ENCODE measurements at places on chromosomes 11 and 22. TPM values are rescaled to one million over a fixed set of nuclear protein-coding genes. Genes with fewer than 3 reads are reported as not detected.

- peaks cover 30% of the 10 kb centered on the region for H3K4me1 ChIP-seq
- no peak overlapping the region for H3K4me3 ChIP-seq
- H3K27ac ChIP-seq, result no peak overlapping the region
- no peaks in the 10 kb centered on the region for H3K36me3 ChIP-seq
- H3K27me3 ChIP-seq, result peaks cover 13% of the 10 kb centered on the region
Measured at GRCh38 chr11:120558744-120559431, 47.3 kb downstream of the GRIK4 start.

- no peak overlapping the region for H3K27ac ChIP-seq
- H3K27me3 ChIP-seq, result no peaks in the 10 kb centered on the region
- H3K4me1 ChIP-seq, result no peaks in the 10 kb centered on the region
- DNase-seq, result no peak
Measured at GRCh38 chr11:130672911-130673310, 224.5 kb downstream of the ADAMTS15 start.

- H3K4me3 ChIP-seq, result no peak overlapping the region
- DNase-seq, result no peak
- H3K36me3 ChIP-seq, result no peaks in the 10 kb centered on the region
- peaks cover 4% of the 10 kb centered on the region for H3K27me3 ChIP-seq
- no peak overlapping the region for H3K27ac ChIP-seq
Measured at GRCh38 chr22:44765571-44766285, 13.4 kb downstream of the ARHGAP8 start.

GRCh38 chr11:66454247-66454646 lies 12.5 kb upstream of the PELI3 start:
- no peaks in the 10 kb centered on the region for H3K4me1 ChIP-seq
- no peak for DNase-seq
- peaks cover 4% of the 10 kb centered on the region for H3K27me3 ChIP-seq
- H3K27ac ChIP-seq, result no peak overlapping the region
- no peaks in the 10 kb centered on the region for H3K36me3 ChIP-seq

DNA sequence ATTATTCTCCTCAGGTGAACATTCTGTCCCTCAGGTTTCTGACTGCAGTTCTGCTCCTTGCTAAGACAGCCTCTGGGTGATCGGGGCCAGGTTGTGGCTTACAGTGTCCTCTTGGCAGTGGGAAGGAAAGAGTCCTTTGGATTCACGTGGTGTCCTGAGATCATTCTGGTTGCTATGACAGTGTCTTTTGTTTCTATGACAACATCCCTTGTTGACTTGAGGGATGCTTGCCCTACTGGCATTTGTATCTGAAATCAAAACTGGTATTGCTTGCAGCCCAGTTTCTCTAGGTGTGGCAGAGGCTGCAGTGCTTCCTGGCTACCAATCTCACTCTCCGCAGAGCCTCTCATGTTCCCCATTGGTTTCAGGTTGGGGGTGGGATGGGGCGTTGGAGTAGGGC lies 151.8 kb upstream of the CCDC90B start:
- H3K36me3 ChIP-seq, result no peaks in the 10 kb centered on the region
- no peaks in the 10 kb centered on the region for H3K27me3 ChIP-seq

DNA sequence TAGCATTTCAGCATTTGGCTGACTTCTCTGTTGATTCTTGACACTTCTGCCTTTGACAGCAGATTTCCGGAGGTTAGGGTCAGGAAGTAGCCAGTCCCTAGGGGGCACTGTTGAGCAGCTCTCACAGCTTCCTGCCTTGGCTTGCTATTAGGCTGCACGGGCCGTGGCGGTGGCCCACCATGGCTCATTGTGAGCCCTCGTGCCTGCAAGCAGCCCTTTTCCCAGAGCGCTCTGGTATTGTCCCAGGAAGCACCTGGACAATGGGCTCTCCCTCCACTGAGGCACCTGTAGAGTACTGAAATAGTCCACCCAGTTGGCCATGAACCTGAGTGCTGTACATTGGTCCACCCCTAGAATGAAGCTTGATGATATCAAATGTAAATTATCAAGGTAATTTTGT lies 100.2 kb upstream of the GAL start:
- H3K4me1 ChIP-seq, result peaks cover 4% of the 10 kb centered on the region
- peak; percentile 74 for DNase-seq
- H3K36me3 ChIP-seq, result peaks cover 16% of the 10 kb centered on the region
- H3K4me3 ChIP-seq, result no peak overlapping the region
- no peak overlapping the region for H3K27ac ChIP-seq
- H3K27me3 ChIP-seq, result no peaks in the 10 kb centered on the region

Gene ZNHIT2
- 6.0 TPM for total RNA-seq

DNA sequence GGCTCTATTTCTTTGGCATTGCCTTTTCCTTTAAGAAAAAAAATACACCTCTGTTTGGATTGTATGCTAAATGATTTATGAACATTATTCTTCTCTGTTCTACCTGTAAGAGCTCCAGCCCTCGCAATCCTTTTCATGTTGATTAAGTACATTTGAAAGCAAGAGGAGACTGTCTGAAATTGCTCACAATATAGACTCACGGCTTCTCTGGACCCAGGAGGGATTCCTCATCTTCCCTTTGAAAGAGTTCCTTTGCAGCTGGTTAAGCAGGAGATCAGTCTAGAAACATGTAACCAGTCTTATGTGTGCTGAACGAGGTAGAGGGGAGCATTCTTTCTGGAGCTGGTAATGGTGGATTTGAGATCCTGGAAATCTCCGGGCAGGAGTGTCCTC lies 47.4 kb downstream of the PKNOX2 start:
- peaks cover 7% of the 10 kb centered on the region for H3K27me3 ChIP-seq
- no peak overlapping the region for H3K4me3 ChIP-seq
- H3K27ac ChIP-seq, result peak overlapping the region; percentile 11

DNA sequence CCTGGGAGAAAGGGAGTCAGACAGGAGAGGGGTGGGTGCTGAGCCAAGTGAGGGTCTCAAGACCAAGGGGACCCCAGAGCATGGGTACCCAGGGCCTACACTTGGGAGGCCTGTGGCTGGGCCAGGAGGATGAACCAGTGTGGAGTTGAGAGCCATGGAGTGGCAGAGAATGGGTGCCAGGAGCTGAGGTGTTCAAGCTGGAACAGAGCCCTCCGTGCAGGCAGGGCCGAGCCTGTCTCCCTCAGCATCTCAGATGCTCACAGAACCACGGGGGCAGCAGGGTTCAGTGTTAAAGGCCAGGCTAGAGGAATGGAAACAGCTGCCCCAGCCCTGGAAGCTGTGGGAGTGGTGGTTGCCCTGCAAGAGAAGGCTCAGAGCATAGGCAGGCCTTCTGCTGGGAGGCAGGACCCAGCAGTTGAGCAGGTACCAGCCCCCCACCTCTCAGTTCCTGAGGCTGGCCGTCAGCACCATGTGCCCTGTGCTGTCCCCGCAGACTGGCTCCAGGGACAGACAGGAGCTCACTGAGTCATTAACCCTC lies 32.3 kb downstream of the RSPH14 start:
- peaks cover 10% of the 10 kb centered on the region for H3K27me3 ChIP-seq
- peaks cover 10% of the 10 kb centered on the region for H3K4me1 ChIP-seq
- no peak overlapping the region for H3K27ac ChIP-seq
- H3K36me3 ChIP-seq, result no peaks in the 10 kb centered on the region
- DNase-seq, result no peak

DNA sequence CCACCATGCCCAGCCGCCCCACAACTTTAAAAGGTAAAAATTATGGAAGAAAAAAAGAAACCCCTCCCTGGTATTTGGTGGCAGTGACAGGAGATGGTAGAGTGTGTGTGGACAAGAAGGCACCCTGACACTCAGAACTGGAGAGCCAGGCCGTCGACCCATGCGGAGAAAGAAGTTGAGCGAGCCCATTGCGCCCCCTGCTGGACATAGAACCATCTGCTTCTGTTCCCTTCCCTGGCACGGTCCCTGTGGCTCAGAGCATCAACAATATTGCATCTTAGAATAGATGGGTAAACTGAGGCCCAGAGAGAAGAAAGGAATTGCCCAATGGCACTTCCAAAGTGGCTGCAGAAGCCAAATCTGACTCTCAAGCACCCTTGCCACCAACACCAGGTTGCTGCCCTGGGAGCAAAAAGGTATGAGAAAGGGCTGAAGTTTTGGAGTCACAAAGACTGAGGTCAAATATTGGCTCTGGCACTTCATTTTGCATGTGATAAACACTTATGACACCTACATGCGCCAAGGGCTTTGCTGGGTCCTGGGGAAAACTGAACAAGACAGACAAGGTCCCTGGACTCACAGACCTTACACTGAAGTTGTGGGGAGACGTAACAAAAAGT lies 8.6 kb downstream of the MRPL11 start:
- peaks cover 10% of the 10 kb centered on the region for H3K36me3 ChIP-seq
- peak; percentile 77 for DNase-seq
- H3K4me3 ChIP-seq, result no peak overlapping the region
- H3K27me3 ChIP-seq, result peaks cover 9% of the 10 kb centered on the region
- peaks cover 2% of the 10 kb centered on the region for H3K4me1 ChIP-seq

DNA sequence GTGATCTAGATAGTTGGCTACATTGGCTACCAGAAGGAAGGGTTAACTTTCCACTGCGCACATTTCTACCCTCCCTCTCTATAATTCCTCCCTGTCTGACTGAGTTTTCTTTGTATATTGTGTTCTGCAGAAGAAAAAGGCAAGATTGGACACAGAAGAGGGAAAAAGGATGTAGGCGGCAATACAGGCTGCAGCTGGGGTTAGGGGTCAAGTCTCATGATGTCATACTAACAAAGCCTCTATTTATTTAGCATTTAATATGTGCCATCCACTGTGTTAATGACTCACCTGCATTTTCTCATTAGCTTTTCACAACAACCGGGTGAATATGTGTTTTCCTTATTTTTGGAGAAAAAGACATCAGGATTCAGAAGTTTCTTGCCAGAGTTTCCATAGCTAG lies 2.0 kb downstream of the FAM83F start:
- no peak overlapping the region for H3K27ac ChIP-seq
- H3K4me3 ChIP-seq, result no peak overlapping the region
- H3K4me1 ChIP-seq, result peaks cover 42% of the 10 kb centered on the region
- no peaks in the 10 kb centered on the region for H3K36me3 ChIP-seq
- H3K27me3 ChIP-seq, result no peaks in the 10 kb centered on the region

Gene SCN3B
- total RNA-seq, result 34.1 TPM

Measured in endothelial cell (in vitro differentiated cells).